ENCODE measurements at places on chromosomes 5 and 9.

DNA sequence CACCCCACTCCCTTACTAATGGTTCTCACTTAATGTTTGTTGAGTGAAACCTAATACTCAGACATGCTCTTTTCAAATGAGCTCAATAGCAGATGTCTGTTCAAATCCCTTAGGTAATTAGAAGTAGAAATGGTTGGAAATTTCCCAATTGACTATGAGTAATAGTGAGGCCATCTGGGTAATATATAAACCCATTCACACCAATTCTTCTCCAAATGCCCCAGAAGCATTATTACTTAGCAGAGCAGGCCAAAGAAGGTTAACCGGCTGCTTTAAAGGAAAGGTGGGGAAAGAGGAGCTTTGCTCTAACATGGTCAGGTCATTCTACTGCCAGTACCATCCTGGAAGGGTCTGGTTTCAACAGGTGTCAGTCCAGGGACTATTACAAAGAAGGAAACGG is 119.5 kb upstream of the MTAP start:
- DNase-seq = no peak

DNA sequence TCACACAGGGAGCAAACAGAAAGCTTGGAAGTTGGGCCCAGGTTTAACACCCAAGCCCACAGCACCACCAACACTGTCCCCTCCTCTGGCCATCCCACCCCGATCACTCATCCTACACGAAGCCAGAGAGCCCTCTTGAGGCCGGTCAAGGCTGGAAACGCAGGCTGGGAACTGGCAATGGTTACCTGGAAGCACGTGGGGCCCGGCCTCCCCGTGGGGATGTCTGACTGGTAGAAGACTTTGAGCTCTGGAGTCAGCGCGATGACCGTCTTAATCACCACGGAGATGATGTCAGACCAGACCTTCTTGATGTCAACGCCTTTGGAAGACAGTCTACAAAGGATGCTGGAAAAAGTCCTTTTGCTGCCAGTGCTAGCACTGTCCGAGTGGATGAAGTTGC is 104.1 kb downstream of the TTLL11 start:
- DNase-seq = no peak

DNA sequence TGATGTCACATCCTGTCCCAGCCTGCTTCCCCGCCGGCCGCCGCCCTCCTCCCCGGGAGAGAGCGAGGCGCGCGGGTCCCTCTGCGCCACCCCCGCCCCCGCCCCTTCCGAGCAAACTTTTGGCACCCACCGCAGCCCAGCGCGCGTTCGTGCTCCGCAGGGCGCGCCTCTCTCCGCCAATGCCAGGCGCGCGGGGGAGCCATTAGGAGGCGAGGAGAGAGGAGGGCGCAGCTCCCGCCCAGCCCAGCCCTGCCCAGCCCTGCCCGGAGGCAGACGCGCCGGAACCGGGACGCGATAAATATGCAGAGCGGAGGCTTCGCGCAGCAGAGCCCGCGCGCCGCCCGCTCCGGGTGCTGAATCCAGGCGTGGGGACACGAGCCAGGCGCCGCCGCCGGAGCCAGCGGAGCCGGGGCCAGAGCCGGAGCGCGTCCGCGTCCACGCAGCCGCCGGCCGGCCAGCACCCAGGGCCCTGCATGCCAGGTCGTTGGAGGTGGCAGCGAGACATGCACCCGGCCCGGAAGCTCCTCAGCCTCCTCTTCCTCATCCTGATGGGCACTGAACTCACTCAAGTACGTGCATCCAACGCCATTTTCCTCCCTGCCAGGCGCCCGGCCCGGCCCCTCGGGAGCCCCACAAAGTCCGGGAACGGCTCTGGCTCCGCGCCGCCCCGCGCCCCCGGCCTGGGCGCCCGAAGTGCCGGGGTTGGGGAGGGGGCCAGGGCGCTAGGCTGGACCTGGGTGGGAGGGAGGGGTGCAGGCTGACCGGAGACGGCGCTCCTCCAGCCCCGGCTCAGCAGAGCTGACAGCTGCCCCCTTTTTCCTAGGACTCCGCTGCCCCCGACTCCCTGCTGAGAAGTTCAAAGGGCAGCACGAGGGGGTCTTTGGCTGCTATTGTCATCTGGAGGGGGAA is 12.0 kb upstream of the OLFM1 start:
- peak; percentile 57 for DNase-seq

DNA sequence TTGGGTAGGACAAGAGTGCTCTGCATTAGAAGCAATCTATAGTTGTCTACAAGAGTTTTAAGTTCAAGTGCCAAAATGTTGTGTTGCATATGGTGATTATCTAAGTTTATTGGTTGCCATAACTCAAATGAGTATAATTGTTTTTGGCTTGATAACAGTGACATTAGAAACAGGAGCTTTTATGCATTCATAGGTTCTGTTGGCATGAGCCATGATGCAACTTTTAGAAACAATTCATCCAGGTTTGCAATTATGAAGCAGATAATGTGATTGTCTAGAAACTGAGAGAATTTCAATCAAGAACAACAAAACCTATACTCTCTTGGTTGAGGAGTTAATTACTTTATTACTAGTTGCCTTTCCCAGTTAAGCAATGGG is 137.0 kb downstream of the PBX3 start:
- no peak for DNase-seq

DNA sequence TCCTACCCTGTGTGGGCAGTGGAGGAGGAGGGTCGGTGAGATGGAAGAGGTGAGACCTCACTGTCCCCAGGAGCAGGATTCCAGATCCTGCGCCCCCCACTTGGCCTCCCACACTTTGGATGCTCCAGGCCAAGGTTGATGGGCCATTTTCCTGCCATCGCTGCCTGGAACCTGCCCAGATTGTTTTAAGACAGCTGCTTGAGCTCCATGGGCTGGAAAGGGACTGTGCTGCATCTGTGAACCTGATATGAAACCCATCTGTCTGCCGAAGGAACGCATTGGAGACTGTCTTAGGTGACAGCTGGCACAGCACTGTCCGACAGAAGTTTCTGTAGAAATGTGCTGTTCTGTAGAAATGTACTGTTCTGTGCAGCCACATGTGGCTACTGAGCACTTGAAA is 72.7 kb upstream of the SLC25A48 start:
- DNase-seq = peak; percentile 32

DNA sequence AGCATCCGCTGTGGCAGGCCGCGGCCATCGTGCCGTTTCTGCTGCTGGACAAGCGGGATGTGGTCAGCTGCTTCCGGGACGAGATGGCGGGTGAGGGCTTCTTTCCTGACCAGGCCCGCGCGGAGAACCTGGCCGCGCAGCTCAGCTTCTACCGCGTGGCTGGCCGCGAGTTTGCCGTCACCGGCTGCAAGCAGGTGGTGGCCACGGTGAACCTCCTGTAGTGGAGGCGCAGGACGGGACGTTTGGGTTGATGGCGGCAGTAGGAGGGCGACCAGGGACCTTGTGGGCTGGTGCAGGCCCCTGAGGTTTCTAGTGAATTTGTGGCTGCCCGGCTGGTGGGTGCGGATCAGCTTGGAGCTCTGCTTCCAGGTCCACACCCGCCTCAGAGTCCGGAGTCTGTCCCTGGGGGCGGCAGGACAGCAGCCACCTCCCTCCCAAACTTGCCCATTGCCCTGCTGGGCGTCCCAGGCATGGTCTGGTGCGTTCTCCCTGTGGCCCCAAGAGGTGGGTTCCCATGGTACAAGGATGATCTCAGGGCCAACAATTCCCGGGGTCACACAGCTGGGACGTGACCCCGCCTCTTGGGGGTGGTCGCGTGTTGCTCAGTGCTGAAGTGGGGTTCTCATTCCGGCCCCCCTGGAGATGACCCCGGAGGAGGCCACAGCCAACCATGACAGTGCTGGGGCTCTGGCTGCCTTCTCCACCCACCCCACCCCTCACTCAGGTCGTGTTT is 2.4 kb downstream of the TOR4A start:
- DNase-seq = peak; percentile 36

- DNase-seq = peak; percentile 81
Observed at GRCh38 chr9:91424403-91425176, 958 bp upstream of the NFIL3 start.

- no peak for DNase-seq
Observed at GRCh38 chr5:157487358-157487757, 27.3 kb downstream of the NIPAL4 start.

DNA sequence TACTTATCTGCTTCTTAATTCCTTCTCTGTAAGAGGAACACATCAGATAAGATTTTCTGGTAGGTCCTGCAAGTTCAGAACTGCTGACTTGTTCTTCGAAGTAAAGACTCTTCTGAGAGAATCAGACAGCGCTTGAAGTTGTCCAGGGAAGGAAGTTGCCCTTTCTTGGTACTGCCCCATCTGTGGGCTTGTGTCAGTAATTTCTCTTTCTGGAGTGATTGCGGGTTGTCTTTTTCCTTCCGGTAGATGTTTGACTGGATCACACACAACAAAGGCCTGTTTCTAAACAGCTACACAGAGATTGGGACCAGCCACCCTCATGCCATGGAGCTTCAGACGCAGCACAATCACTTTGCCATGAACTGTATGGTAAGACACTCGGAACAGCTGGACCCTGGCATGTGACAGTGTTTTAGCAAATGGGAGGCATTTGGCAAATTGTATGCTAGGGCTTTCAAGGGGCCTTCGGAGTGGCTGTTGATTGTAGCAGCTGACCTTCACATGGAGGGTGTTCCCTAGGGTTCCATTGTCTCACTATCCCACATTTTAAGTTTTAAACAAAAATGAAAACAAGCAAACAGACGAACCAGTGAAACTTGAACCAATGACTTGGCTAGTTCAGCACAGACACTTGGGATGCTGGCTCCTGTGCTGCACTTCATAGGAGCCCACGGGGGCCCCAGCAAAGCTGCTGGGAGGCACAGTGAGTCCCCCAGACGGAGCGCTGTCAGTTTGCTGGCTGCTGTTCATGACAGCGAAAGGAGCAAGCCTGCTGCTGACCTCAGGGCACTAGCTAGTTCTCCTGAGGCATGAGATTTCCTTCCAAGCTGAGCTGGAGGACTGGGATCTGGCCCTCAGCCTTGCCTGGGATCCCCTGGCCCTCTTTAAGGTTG is 149.9 kb downstream of the TRIO start:
- DNase-seq = no peak

GRCh38 chr9:92749934-92750315 is 14.7 kb downstream of the BICD2 start:
- DNase-seq = no peak

DNA sequence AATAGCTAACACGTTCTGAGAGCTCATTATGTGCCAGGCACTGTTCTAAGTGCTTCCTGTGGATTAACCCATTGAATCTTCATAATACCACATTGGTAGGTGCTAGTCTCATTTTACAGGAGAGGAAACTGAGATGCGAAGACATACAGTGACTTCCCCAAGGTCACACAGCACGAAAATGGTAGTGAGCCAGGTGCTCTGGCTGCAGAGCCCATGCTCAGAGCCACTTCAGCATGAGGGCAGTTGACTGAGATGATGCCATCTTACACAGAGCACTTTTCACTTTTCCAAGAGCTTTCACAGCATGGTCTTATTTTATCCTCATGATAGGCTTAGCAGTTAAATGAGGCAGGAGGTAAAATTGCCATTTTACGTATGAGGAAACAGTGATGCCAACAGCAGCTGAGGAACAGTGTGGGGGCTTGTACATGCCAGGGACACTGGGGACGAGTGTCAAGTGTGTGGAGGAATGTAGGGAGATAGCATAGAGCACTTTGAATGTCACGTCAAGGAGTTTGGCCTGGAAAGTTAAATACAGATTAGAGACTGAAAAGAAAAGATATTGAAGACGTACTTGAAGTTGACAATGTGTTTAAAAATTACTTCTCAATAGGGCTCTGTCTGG is 180.0 kb downstream of the KIF4B start:
- DNase-seq = no peak

GRCh38 chr9:130933114-130934046 is 5.7 kb downstream of the FIBCD1 start:
- DNase-seq = no peak

DNA sequence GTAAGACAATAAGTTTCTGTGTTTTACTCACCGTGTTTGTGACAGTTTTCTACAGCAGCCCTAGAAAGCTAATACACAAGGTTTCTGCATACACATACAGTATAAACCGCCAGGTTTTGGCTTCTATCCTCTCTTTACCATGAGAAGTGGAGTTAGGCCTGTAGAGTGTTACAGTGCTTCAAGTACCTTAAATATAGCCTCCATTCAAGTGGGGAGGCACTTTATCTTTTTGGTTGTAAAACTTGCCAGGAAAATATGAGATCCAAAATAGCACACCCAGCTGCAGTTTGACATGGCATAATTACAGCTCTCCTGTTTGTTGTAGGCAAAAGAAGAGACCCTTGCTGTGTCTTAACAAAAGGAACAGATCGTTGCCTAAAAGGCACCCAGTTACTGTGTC is 90.3 kb upstream of the PTPN3 start:
- DNase-seq = no peak

GRCh38 chr9:134297576-134297975 is 28.7 kb upstream of the RXRA start:
- peak; percentile 11 for DNase-seq

DNA sequence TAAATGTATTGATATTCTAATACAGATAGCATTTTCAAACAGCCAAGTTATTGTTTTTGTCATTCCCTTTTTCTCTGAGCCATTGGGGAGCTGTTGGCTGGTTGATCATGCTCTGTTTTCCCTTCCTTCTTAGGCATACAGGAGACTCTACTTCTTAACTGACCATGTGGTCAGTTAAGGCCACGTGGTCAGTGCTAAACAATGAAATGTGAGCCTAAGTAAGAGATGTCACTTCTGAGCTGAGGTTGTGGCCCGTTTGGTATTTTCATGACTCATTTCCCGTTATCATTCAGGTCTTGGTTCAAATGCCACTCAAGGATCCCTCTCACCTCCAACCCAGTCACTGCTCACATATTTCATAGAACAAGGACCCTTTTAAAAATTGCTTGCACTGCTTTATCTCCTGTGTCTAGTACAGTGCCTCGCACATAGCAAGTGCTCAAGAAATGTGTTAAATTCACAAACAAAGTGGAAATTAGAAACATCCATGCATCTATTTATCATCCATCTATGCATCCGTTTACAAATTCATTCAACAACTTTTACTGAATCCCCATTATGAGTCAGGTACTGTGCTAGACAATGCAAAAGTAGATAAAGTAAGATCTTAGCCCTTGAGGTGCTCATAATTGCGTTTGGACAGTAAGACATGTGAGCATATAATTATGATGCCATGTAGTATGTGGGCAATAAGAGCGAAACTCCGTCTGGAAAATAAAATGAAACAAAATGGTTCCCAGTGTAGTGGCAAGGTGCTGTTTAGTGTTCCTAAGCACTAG is 50.7 kb downstream of the ARRDC3 start:
- no peak for DNase-seq

GRCh38 chr5:135018457-135018856 is 15.6 kb downstream of the PITX1 start:
- DNase-seq = no peak

- DNase-seq = no peak
Observed at GRCh38 chr5:168683247-168683926, 104.2 kb upstream of the PANK3 start.

- DNase-seq = no peak
Observed at GRCh38 chr9:95099321-95100070, 218.0 kb downstream of the FANCC start.

DNA sequence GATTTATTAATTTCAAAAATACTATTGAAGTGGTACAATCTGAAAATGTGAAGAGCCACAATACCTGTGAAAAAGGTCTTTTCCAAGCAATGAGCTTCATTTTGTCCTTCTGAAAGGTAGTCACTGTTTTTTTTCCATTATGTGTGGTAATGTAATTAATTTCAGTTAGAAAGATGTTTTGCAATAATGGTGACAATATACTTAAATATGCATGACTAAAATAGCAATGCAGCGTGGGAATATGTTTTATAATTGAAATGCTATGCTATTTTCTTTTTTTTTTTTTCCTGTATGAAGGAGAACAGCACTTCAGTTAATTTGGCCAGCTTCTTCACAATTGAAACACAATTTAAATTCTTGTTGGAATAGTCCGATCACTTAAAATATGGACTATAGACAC is 41.9 kb downstream of the NPR3 start:
- DNase-seq = no peak

Measured in left hindlimb (tissue), 1 donor.